ENCODE measurements at places on chromosomes 5 and 9.

DNA sequence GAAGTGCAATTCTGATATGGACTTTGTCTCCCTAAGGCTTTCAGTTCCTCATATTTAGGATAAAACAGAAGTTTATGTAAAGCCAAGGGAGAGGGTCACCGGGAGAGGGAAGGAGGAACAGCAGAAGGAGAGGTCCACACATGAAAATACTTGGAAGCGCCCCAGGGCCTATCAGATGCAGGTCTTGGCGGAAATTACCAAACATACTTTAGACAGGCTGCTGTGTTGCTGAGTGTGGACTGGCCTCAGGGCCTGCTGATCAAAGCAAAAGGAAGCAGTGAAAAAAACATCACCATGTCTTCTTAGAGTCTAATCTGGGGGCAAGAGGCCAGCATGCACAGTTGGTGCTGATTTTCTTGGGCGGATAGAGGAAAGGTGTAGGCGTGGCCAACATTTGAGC is 14.1 kb upstream of the NTRK2 start:
- no peak for DNase-seq

DNA sequence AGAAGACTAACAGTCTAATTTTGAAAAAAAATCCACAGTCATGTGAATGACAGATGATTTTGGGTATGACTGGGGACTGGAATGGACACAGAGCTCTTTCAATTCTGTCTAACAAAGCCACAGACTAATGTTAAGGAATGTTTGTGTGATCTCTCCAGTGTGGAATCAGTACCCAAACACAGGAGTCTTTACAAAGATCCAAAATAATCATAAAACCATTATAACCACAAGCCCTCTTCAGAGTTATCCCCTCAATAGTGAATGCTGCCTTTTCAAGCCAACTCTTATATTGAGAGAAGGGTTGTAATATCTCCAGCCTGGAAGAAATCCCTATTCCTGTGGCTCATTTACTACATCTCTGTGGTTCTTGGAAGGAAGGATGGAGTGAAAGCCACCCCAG is 552.0 kb upstream of the CLINT1 start:
- DNase-seq = no peak

GRCh38 chr5:74424162-74424868 is 216.2 kb downstream of the ENC1 start:
- DNase-seq = no peak

GRCh38 chr9:105921057-105921726 is 226.9 kb downstream of the TMEM38B start:
- DNase-seq = no peak

DNA sequence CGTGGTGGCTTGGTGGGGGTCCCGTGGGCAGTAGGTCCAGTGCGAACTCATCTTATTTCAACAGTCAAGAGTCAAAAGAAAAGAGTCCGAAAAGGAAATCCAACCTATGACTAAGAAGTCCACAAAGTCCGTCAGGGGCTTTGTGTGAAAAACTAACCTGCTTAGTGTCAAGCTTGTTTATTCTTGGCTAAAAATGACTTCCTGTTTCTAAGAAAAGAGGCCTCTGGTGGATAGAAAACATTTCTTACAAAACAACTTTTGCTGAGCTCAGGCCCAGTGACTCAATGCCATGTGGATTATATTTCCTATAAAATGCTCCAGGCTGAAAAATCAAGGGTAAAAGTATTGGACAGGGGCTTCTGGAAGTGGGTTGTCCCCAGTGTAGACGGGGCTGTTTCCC is 105.9 kb downstream of the GADD45G start:
- DNase-seq = no peak

GRCh38 chr5:112694853-112695709 is 42.6 kb upstream of the APC start:
- no peak for DNase-seq

DNA sequence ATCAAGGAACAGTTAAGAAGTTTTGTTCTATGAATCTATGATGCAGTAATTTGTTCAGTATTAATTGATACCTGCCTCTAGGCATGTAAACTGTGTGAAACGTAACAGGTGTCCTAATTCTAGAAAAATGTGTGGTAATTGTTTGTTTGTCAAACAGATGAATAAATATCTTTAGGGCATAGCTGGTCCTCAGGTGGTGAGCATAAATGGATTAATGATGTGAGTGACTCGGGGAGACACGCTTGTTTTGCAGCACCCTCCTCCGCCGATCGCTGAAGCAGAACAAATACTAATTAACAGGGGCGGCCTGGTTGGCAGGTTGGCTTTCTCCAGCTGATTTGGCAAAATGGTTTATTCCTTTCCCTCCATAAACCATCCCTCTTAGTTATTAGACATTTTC is 88.8 kb downstream of the TLE4 start:
- DNase-seq = no peak

GRCh38 chr5:111859533-111860270 is 102.7 kb upstream of the NREP start:
- DNase-seq = no peak

DNA sequence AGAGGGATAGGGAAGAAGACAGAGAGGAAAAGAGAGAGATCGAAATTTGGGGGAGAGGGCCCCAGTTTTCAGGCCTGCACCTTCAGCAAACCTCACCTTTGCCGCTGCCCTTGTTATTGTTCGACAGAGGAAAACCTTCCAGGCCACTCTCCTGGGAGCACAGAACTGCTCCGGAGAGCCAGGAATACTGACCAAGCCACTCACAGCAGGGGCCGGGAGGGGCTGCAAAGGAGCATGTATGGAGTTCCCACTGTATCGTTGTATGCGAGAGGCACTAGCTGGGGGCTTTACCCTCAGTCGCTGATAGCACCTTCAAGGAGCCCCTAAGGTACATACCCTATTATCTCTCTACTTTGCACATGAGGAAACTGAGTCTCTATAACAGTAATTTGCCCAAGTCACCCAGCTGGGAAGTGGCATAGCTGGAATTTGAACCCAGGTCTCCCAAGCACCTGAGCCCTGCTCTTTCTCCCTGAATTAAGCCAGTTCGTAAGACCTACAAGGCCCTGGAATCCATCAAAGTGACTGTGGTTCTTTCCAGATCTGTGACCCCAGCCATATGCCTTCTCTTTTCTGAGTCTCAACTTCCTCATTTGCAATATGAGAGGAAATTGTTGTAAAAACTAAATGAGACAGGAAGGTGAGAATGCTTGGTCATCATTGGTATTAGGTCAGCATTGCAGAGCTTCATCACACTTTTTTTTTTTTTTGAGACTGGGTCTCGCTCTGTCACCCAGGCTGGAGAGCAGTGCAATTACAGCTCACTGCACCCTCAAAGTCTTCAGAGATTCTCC is 21.0 kb upstream of the FOXE1 start:
- DNase-seq = no peak

Measured in NCI-H774 (cell line).